IPS-NIHi11 (cell line): ENCODE measurements at places on chromosomes 7 and 10.

DNA sequence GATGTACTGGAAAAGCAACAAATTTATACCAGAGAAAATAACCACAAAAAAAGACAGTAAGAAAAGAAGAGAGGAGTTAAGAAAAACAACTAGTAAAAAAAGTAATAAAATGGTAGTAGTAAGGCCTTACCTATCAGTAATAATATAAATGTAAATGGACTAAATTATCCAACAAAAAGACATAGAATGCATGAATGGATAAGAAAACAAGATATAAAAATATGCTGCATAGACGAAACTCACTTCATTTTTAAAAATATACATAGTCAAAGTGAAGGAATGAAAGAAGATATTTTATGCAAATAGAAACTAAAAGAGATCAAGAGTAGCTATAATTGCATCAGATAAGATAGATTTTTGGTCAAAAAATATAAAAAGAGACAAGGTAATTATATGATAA lies 739.1 kb downstream of the DNAJB9 start:
- DNase-seq: no peak

DNA sequence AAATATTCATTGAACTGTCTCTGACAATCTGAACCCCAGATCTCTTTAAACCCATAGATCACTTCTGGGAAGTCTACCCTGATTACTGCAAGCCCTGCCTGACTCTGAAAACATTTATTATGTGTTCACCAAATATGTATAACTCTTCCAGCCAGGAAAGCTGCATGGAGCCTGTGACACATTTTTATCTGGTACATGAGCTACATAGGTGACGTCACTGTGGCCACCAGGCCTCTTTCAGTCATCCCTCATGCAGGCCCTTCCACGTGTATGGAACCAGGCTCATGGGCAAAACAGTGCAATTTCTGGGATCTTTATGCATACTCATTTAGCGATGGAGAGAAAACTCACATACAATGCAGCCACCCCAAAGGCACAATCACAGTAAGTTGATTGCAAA lies 133.9 kb upstream of the NUPR2 start:
- no peak for DNase-seq

DNA sequence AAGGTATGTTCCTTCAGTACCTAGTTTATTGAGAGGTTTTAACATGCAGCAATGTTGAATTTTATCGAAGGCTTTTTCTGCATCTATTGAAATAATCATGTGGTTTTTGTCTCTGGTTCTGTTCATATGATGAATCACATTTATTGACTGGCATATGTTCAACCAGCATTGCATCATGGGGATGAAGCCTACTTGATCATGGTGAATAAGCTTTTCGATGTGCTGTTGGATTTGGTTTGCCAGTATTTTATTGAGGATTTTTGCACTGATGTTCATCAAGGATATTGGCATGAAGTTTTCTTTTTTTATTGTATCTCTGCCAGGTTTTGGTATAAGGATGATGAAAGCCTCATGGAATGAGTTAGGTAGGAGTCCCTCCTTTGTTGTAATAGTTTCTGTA lies 204.0 kb upstream of the GNAI1 start:
- no peak for DNase-seq

GRCh38 chr7:153381275-153382040 lies 621.9 kb downstream of the ACTR3B start:
- peak; percentile 64 for DNase-seq

GRCh38 chr10:8056378-8056777 lies 1.9 kb downstream of the GATA3 start:
- DNase-seq: no peak

GRCh38 chr7:90604383-90604782 lies 8.3 kb downstream of the CDK14 start:
- DNase-seq: no peak

GRCh38 chr7:131011432-131011742 lies 277.4 kb upstream of the KLF14 start:
- no peak for DNase-seq

GRCh38 chr7:157898802-157899505 lies 562.1 kb downstream of the DNAJB6 start:
- no peak for DNase-seq

- DNase-seq: no peak
Measured at GRCh38 chr10:106107706-106108105, 1056.8 kb downstream of the SORCS1 start.

GRCh38 chr10:69449841-69450240 lies 1.4 kb upstream of the TSPAN15 start:
- DNase-seq: peak; percentile 70

GRCh38 chr7:19305698-19306097 lies 160.5 kb upstream of the FERD3L start:
- no peak for DNase-seq

- DNase-seq: no peak
Measured at GRCh38 chr10:95792211-95792780, 36.3 kb downstream of the ENTPD1 start.

GRCh38 chr10:42648512-42648911 lies 10.1 kb upstream of the ZNF33B start:
- DNase-seq: no peak

- no peak for DNase-seq
Measured at GRCh38 chr7:44798649-44799305, 2.3 kb downstream of the PPIA start.

DNA sequence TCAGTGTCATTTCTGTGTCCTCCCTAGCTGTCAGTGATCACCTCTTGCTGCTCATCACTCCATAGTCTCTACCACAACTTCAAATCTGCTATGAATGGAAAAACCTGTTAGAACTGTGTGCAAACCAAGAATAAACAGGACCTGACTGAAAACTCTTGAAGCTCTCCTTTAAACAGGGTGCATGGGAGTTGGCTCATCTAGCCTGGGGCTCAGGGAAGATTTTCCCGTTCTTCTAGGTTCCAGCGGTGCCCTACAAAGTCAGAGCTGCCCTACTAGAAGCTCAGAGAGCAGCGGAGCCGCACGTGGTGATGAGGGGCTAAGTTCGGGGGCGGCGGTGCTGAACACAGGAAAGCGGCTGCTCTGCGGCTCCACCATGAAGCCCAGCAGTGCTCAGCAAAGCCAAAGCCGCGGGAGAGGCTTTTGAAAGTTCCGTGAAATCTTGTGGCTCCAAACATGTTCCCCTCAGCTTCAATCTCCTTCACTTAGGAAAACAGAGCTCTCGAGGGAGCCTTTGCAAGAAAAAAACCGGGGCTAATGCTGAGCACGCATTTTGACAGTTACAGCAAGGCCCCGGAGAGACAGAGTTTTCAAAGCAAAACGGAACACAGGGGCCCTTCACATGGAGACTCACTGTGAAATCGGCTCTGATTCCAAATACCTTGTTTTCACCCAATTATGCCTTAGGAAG lies 30.5 kb downstream of the RGS10 start:
- no peak for DNase-seq

- DNase-seq: no peak
Measured at GRCh38 chr7:140404565-140405065, 757 bp downstream of the RAB19 start.

DNA sequence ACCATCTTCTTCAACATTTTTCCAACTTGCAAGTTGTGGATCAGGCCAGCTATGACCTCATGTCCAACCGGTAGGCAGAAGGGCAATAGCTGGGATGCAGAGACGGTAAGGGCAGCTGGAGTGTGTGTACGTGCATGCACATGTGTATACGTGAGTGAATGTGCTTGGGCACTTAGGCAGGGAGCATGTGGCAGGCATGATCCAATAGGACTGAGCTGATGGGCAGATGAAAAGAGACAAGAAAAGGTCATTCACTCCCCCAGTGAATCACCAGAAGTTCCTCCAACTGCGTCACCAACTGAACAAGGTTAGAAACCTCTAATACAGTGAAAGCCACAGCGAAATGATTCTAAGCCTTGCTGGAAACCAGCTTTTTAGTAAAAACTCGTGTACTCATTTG lies 176.1 kb downstream of the FGFR2 start:
- DNase-seq: no peak

GRCh38 chr10:21464134-21464533 lies 61.3 kb downstream of the SKIDA1 start:
- DNase-seq: no peak

DNA sequence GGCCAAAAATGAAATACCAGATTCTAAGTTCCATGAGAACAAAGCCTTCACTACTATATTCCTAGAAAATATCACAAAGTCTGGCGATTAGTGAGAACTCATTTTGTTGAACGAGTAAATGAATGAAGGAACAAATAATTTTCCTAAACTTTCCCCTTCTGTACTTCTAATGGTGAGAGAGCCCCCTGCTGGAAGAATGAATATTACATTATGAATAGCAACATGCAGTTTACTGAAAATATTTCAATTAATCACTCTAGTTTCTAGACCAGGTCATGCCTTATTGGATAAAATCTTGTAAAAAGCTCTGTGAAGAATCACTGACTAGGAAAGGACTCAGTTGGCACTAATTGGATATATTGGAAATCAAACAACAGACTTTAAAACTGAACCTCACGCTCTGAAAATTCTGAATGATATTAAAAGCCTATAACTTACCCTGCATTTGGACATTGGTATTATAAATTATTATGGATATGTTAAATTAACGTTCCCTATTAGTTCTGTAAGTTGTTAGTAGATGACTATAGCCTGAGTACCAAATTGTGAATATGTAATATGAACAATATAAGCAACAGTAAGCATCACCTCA lies 32.4 kb upstream of the MTPN start:
- DNase-seq: peak; percentile 23

DNA sequence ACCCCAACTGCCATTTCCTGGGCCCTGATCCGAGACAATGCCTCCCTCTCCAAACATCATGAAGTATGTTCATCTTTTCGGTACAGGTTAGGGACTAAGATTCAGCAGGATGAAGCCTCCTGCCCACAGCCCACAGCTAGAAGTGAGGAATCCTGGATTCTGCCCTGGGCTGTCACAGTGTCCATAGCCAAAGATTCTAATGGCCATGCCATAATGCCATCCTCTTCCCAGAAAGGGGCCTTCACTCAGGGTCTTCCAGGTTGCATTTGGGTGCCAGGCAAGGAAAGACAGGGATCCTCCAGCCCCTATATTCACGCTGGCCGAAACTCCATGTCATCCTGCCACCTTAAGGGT lies 15.7 kb upstream of the ZMIZ1 start:
- DNase-seq: no peak

GRCh38 chr7:6228361-6229229 lies 43.8 kb downstream of the CYTH3 start:
- peak; percentile 42 for DNase-seq

- DNase-seq: no peak
Measured at GRCh38 chr7:99290980-99291607, 18.5 kb downstream of the MYH16 start.

DNA sequence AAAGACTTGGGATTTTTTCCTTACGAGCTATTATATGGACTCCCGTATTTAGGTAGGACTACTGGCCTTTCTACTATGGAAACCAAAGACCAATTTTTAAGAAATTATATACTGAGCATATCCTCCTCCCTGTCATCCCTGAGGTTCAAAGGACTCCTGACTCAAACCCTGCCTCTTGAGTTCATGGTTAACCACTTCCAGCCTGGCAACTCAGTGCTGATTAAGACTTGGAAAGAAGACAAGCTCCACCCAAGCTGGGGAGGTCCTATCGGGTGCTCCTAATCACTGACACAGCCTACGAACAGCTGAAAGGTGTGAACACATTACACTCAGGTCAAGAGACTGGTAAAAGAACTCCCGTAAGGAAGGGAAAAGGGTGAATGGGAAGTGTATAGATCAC lies 66.8 kb downstream of the LYZL2 start:
- no peak for DNase-seq

DNA sequence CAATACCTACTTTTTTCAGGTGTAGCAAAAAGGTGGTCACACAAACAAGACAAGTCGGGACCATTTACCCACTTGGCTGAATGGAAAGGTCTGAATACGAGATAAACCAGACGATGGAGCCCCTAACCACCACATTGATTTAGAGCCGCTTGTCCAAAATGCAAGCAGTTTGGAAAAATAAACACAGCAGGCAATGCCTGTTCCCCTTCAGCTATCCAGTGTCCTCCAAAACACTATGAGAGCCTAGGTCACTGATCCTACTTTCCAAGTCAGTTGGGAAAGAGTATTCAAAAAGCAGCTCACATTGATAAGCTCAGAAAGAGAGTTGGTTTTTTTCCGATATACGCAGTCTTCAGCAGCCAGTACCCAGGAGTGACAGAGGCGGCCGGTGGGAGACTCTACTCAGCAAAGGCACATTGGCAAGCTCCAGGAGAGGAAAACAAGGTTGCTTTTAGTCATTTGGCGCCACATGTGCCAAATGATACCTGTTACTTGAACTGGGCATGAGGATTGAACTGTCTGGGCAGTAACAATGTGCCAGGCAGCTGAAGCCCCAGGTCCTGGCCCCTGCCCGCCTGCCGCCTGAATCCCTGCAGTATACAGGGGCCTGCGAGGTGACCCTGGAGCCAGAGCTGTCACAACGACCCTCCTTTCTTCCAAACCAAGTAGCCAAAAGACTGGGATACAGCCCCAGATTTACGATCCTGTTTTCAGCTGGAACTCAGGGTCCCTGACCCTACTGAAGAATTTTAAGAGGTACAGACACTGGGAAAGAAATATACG lies 109.8 kb downstream of the PIP4K2A start:
- no peak for DNase-seq

- DNase-seq: no peak
Measured at GRCh38 chr10:34260904-34261303, 554.2 kb downstream of the PARD3 start.

DNA sequence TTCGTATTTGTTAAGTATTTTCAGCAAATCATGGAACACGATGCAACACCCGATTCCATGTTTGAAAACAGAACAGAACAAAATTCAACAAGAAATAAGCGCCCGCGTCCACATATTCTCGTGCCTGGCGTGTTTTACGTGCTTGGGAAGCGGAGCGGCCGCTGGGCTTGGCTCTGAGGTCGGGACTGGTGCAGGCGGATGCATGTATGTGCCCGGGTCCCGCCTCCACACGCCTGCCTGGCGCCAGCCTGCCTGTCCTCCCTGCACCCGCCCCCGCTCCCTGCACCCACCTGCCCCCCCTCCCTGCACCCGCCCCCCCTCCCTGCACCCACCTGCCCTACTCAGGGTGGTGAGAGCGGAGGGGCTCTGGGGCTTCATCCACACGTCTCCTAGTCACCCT lies 454.5 kb downstream of the DNAJB6 start:
- DNase-seq: no peak
